Stimulated activated CD4-positive, alpha-beta T cell treated with anti-CD3 and anti-CD28 coated beads, Interleukin-1b, Interleukin-23, amount 100 ng/mL, for 1 hour (primary cell): ENCODE measurements at places on chromosomes 3 and 15.

GRCh38 chr3:171352387-171352935, 107.7 kb downstream of the TNIK start:
- no peak for DNase-seq

DNA sequence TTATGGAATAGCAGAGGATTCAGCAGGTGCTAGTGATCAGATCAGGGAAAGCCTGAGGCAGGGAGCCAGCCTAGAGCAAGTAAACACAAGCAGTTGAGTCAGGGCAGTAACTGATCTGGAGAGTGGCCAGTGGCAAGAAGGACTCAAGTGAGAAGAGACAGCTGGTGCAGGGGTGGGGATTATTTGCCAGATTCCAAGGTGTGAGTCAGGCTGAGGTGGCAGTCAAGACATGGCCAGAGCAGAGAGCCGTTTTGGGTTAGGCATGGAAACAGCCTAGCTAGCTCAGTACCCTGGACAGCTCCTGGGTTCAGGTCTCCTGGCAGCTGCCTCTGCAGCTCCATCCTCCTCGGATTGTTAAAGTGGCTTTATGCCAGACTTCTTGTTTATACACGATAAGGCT, 281.9 kb upstream of the ONECUT1 start:
- DNase-seq: no peak

DNA sequence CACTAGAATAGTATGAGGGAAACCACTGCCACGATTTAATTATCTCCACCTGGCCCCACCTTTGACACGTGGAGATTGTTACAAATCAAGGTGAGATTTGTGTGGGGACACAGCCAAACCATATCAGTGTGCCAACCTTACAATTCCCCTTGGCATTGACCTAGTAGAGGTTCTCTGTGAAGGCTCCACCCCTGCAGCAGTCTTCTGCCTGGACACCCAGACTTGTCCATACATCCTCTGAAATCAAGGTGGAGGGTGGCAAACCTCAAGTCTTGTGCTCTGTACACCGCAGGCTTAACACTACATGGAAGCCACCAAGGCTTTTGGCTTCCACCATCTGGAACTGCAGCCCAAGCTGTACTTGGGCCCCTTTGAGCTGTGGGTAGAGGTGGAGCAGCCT, 8.8 kb upstream of the IQGAP1 start:
- DNase-seq: no peak

- DNase-seq: no peak
Observed at GRCh38 chr3:156158656-156159295, 38.4 kb downstream of the KCNAB1 start.

GRCh38 chr15:31345606-31346366, 19.2 kb downstream of the KLF13 start:
- DNase-seq: no peak

GRCh38 chr15:39685999-39686613, 96.5 kb downstream of the FSIP1 start:
- DNase-seq: no peak

DNA sequence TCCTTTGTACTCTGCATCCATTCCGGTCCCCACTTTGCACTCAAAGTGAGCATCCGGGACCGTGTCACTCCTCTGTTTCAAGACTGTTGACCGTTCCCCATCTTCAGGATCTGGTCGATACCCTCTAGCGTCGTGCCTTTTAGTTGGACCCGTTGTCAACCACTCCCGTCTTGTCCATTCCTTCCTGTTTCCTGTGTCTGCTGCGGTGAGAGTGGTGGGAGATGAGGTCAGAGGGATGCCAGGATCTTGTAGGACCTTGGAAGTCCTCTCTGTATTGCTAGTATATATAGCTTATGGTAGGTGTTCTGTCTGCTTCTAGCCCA, 624 bp downstream of the BRK1 start:
- no peak for DNase-seq

DNA sequence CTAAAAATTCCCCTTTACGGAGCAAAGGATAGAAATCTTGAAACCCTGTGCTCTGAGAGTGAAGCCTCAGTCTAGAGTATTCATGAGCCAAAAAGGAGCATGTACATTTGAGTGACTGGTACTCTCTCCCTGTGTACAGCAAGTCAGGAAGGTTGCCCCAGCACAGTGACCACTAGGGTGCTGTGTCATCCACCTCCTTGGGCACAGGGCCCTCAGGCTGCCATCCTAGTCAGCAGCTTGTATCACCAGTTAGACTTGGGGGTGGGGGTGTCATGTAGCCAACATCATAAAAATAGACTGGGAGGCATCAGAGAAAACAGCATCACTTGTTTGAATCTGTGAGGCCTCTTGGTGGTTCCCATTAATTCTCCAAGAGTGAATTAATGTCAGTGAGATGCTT, 12.0 kb downstream of the NME9 start:
- DNase-seq: no peak

DNA sequence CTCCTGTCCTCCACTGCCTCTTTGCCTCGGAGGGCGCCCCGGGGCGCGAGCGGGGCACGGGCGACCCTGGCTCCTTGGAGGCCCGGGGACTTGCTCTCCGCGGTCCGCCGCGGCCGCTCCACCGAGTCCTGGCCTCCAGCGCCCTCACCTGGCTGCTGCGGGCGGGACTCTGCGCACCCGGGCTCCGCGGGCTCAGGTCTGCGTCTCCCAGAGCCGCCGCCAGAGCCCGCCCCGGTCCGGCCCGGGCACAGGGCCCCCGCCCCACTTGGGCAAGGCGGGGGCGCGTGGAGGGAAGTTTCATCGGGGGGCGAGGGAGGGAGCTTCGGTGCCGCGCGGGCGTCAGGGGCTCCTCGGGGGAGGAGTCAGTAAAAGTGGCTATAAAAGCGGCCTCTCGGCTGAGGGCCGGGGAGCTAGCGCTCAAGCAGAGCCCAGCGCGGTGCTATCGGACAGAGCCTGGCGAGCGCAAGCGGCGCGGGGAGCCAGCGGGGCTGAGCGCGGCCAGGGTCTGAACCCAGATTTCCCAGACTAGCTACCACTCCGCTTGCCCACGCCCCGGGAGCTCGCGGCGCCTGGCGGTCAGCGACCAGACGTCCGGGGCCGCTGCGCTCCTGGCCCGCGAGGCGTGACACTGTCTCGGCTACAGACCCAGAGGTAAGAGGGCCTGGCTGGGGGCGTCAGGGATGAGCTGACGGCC, at the start of gene CEMIP:
TSS of gene CEMIP (plus strand) at position 407 of the 694 bp plus-strand sequence. CDS start 94,510 bp downstream, outside the sequence.
- no peak for DNase-seq

GRCh38 chr15:69225355-69226022, 65.1 kb downstream of the GLCE start:
- DNase-seq: no peak

DNA sequence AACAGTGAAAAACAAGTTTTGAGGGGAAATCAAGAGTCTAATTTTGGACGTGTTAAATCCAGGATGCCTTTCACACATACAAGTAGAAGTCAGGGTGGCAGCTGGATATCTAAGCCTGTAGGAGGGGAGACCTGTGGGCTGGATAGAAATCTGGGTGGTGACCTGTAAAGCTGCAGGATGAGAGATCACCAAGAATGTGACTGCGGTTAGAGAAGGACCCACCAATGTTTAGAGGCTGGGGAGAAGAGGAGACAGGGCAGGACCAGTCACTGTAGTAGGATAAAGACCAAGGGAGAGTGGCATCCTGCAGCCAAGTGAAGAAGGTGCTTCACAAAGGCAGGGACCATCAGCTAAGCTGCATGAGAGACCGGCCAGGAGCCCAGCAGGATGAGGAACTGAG, 36.2 kb downstream of the MRAS start:
- no peak for DNase-seq

DNA sequence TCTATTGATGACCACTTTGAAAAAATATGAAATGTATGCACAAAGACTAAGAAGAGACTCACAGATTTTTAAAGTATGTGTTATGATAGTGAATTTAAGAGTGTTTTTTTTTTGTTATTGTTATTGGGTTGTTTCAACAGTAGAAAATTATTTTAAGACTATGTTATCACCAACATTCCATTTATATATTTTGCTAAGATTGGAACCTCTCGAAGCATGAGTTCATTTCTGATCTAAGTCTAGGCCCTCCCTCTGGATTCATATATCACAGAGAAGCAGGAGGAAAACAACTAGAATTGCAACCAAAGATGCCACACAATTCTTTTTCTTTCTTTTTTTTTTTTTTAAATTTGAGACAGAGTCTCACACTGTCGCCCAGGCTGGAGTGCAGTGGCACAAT, 46.8 kb downstream of the ITGB5 start:
- DNase-seq: no peak

- no peak for DNase-seq
Observed at GRCh38 chr3:170641510-170642236, 55.8 kb upstream of the SLC7A14 start.

GRCh38 chr3:181328346-181328745, 338.8 kb upstream of the DNAJC19 start:
- DNase-seq: no peak

DNA sequence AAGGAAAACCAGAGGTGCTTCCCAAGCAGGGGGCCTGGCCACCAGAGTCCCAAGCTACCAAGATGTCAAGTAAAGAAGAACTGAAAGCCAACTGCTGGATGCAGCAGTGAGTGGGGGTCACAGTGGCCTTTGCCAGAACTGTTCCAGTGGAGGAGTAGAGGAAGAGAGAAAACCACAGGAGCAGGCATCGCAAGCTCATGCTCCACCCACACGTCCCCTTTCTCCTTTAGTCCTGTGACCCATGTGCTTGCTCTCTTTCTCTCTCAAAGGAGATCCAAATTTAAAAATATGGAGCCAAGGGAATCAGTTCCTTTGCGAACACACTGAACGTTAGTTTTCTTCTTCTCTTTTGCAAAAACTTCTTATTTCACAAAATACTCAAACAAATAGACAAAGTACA, 12.4 kb upstream of the ABHD2 start:
- DNase-seq: no peak

- no peak for DNase-seq
Observed at GRCh38 chr15:55764398-55764797, 21.4 kb upstream of the PRTG start.
